ENCODE measurements at places on chromosomes 4 and X. TPM values are rescaled to one million over a fixed set of nuclear protein-coding genes. Genes with fewer than 3 reads are reported as not detected.

NEIL3 gene
- not detected for total RNA-seq

GRCh38 chrX:109719264-109719663, 13.8 kb downstream of the ACSL4 start:
- ATAC-seq = no peak

DNA sequence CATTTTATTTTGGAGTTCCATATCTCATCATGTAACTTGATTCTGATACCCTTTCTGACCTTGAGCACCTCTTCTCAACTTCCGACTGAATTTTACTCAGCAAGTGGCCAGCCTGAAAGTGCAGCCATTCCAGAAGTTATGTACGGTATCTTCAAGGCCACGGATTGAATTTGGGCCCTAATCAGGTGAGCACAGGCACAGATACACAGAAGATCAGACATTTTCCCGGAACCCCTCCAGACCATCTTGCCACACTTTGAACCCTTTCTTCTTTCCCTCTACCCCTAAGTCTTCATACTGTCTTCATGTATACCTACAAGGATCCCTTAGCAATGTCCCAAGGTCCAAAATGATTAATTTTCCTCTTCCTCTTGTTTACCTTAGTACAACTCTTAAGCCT, 108.2 kb downstream of the FNIP2 start:
- ATAC-seq = no peak

DNA sequence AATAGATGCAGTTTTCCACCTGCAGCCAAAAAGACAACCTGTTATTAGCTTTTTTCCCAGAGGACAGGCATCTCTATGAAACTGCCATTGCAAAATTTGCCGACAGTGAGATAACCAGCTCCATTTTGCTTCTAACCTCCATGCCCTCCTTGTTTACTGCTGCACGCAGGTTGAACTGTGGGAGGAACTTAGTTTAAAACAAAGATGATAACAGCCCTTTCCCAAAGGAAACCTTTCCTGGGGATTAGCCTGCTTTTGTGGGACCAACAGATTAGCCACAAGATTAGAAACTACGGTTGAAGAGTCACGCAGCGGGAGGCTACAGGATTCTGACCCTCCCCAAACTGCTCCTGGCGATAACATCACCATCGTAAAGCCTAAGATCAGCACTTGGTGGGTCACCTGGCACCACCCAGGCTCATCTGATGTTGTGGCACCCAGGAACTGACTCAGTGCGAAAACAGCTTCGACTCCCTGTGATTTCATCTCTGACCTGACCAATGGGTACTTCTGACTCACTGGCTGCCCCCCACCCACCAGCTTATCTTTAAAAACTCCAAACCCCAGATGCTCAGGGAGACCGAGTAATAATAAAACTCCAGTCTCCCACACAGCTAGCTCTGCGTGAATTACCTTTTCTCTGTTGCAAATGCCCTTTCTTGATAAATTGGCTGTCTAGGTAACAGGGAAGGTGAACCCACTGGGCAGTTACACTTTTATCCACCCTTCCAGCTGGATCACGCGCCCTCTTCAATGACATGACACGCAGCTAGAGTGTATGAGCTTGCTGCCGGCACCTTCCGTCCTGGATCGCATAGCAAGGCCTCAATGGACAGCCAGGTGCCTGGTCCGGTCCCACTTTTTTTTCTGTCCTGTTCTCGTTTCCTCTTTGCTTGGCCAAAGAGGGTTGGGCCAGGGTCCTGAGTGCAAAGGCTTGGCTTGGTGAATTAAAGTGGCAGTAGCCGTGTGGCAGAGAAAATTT, 27.2 kb downstream of the NOP14 start:
- ATAC-seq = no peak

DNA sequence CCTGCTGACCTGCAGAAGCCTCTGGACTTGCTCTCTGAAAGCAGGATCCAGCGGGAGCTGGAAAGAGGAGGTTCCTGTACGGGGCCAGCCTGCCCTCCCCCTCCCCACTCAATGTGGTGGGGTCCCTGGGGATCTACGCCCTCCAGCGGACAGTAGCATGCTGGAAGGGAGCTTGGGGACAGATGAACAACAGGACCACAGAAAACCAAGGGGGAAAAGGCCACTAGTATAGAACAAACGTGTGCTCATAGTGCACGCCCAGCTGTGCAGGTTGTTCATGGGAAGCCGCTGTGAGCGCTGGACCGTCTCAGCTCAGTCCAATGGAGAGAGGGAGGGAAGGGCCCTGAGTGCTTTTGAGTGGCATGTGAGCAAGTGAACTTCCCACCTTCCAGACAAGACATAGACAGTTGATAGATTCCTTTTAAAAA, 15.8 kb downstream of the HMX1 start:
- ATAC-seq = no peak

GRCh38 chr4:84384801-84385200, 114.3 kb downstream of the NKX6-1 start:
- no peak for ATAC-seq

Data from gastroesophageal sphincter (tissue), 4 donors.